ENCODE measurements at places on chromosomes 6 and 20.

GRCh38 chr6:89501222-89501621 is 68.3 kb downstream of the ANKRD6 start:
- no peak for DNase-seq

DNA sequence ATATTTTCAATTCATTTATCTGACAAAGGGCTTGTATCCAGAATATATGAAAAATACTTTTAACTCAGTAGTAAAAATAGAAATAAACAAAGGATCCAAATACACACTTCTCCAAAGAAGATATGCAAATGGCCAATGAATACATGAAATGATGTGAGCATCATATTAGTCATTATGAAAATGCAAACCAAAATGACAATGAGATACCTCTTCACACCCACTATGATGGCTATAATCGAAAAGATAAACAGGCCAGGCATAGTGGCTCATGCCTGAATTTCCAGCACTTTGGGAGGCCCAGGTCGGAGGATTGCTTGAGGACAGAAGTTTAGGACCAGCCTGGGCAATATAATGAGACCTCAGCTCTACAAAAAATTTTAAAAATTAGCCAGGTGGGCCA is 33.8 kb upstream of the SMAP1 start:
- no peak for DNase-seq

GRCh38 chr6:16349544-16349943 is 111.2 kb downstream of the GMPR start:
- no peak for DNase-seq

DNA sequence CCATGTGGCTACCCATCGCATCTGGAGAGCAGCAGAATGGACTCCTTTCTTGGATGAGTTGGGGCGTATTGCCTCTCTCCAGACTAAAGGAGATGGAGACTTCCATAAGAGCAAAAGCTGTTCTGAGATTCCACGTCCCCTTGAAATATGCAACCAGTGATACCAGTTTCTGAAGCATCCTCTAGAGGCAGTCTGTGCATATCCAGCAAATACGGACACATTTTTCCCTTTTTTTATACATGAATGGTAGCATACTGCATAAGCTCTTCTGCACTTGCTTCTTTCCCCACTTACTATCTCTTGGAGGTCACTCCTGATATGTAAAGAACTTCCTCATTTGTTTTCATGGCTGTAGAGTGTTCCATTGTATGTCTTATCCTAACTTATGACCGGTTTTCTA is 34.6 kb downstream of the TAF8 start:
- DNase-seq = no peak

Measured in stimulated activated CD8-positive, alpha-beta memory T cell treated with anti-CD3 and anti-CD28 coated beads, Interleukin-12 subunit alpha, Interleukin-12 subunit beta, amount 100 ng/mL, for 1 hour (primary cell).